Activated CD4-positive, alpha-beta T cell treated with anti-CD3 and anti-CD28 coated beads for 48 hours (primary cell): ENCODE measurements at places on chromosomes 16 and 17.

DNA sequence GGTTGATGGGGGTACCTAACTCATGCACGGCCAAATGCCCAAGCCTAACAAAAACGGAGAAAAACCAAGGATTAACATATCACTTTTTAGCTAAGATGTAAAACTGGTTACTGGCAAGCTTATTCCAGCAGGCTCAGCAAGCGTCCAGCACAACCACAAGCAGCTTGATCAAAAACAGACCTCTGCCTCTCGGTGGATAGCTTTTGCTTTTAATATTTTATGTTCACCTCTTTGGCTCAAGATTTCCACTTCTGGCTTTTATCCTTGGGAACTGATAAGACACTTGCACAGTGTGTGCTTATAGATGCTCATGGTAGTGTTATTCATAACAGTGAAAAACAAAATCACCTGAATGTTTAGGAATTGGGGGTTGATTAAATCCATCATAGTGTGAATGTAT, 206.9 kb upstream of the CACNG5 start:
- DNase-seq: no peak

DNA sequence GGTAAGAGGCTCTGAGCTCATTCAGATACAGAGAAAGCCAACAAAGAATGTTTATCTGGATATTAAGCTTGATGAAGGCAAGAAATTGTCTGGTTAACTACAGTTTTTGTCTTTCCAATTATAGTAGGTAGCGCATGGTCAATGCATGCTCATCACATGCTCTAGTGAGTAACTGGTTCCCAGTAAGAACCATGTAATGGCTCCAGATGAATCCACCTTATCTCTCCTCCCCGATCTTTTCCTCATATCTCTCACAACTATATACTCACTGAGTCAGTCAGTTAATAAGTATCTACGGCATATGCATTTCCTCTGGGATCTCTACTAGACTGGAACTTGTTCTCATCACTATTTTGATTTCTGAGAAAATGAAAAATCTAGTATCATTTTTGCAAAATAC, 340.7 kb upstream of the DYNLRB2 start:
- no peak for DNase-seq

DNA sequence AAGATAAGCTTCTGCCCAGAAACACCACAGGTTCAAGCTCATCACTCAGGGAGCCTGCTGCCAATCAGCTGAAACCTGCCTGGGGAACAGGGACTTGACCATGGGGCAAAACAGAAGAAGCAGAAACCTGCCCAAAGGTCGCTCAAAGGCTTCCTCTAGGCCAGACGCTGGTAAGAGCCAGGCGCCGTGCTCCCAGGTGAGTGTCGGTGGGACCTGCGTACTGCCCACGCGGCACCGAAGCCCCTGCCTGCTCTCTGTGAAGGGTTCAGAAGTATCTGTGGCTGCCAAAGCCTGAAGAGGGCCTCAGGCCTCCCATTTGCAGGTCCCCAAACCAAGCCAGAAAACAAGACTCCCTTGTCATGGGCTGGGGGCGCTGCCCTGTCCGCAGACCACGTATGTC, 10.4 kb downstream of the SGSH start:
- DNase-seq: no peak

GRCh38 chr17:1179818-1180742, at the start of gene ABR:
ABR (minus strand) TSS chr17:1179981; CDS start chr17:1179727, 254 bp downstream.
- peak; percentile 49 for DNase-seq

DNA sequence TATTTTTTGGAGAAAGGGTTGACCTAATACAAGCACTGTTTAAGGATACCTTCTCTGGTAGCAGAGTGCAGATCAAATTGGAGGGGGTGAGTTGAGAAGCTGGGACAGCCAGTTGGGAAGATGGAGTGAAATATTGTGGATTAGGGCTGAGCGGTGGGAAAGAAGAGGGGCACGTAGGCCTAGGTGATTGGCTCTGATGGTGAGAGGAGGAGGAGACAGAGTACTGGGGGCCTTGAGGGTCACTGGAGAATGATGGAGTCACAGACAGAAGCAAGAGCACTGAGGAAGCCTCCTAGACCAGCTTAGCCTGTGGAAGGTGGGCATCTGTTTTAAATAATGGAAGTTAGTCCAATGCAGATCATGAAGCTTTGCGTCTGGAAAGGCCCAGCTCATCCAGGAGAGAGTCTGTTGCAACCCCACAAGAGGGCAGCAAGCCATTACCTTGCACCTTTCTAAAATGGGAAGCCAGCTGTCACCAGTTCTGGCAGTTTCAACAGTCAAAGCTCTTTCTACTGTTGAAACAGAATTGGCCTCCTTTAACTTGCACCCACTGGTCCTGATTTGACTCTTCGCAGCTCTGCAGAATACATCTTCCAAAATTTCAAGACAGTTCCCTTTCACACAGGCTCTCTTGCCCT, 11.8 kb downstream of the SLC9A5 start:
- DNase-seq: peak; percentile 51

- DNase-seq: no peak
Observed at GRCh38 chr17:32100971-32101631, 41.2 kb upstream of the RHOT1 start.

DNA sequence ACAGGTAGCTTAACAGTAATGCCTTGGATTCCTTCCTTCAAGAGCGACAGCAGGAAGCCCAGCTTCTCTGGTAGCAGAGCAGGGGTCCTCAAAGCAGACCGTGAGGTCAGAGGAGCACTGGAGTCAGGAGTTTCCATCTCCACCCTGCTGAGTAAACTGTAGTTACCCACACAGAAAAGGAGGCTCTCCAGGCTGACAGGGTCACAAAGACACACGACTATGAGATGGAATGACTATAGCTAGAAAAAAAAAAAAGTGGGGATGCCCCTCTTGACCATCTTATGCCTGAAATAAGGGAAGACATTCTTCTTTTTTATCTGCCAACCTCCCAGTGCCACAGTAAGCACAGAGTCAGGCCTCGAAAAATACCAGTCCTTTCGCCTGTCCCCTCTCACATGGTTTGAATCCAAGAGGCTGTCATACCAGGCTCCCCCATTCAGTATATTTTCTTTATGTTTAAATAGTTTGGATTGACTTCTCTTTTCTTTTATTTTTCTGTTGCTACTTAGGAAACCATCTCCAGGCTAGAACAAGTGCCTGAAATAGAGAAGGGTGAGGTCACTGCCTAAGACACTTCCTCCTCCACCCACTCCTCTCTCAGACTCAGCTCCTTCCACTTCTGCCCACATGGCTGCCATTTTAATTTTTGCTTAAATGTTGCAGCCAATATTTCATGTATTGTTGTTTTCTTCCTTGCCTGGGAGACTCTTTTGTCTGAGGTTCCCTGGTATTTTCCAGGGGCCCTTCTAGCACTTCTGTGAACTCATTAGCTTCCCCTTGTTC, 707.4 kb downstream of the MAF start:
- DNase-seq: peak; percentile 34

DNA sequence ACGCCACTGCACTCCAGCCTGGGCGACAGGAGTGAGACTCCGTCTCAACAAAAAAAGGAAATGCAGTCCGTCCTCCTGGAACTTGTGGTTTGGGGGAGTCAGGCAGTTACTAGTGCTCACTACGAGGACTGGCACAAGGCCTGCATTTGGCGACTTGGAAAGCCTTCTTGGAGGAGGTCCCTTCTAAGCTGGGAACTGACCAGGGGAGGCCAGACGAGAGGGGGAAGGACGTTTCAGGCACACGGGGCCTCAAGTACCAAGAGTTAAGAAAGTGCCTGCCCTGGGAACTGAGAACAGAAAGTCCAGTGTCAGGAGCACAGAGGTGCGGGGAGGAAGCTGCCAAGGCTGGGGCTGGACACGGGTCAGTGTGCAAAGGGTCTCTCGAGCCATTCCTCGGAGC, 89.9 kb downstream of the ABR start:
- DNase-seq: no peak

DNA sequence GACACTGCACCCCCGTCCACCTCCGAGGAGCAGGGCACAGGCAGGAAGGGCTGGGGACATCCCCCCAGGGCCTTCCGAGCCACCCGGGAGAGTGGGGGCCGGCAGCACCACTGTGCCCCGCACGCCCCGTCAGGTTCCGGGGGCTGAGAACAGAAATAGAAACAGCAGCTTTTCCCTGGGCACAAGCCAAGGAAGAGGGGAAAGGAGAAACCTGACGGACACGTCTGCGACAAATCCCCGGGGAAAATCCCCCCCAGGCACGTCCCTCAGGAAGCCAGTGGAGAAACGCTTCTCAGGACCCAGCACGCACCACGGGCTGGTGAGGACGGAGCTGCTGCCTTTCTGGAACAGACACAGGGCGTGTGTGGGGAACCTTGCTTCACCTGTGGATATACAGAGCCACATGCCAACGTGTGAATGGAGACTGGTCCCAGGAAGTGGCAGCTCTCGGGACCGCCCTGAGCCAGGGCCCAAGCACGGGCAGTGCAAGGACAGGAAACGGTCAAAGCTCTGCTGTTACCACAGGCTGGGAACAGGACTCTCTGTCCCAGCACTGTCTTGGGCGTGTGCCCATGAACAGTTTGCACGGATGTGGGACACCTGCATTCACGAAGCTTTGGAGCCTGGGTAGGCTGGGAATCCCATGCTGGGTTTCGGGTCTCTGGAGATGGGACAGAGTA, 1.2 kb upstream of the TMEM204 start:
- no peak for DNase-seq

GRCh38 chr17:61221597-61222471, 177.8 kb upstream of the TBX2 start:
- DNase-seq: no peak

DNA sequence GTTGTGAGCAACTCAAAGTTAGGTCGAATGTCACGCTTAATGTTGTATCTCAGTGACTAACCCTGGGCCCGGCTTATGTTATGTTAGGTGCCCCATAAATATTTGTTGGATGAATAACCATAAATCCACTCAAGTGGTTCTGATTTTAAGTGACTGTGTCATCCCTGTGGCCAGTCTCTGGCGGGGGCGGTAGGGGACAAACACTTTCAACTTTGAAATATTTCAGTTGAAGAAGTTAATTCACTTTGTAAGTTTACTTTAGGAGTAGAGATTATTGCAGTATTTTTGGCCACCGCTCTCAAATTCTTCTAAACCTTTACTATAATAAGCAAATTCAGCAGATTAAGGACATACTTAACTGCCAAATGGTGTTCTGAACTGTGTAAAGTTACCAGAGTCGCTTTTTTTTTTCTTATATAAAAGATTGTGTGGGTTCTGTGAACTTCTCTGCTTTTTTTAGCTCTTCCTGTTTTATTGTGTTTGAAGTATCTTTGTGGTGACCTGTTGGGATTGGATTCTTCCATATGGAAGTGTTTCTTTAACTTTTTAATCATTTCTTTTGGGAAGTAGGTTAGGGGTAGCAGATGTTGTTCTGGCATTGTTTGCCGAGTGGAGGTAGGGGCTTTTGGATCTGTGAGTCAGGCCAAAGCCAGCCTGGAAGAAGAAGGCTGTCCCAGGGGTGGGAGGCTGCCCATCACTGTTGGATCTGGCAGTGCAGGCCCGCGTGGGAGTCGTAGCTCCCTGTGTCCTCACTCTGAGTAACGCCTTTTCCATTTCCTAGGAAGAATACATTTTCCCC, 61.4 kb upstream of the TBX2 start:
- no peak for DNase-seq

DNA sequence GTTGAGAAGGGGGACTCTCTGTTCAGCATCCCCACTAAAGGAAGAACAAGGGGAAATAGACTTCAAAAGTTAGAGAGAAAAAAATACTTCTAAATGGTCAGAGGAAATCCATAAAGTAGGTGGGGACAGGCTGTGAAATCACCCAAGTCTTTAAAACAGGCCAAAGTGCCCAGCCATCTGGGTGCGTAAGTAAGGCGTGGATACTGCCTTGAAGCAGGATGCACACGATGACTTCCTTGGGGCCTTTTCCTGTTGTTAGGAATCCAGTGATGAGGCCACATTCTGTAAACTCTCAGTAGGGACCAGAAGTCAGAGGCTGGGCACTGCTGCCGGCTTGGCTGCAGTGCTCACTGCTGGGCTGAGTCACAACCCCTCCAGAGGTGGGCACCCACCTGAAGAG, 9.2 kb downstream of the AXIN2 start:
- DNase-seq: no peak

GRCh38 chr17:1108765-1109605, 70.8 kb downstream of the ABR start:
- DNase-seq: peak; percentile 70

DNA sequence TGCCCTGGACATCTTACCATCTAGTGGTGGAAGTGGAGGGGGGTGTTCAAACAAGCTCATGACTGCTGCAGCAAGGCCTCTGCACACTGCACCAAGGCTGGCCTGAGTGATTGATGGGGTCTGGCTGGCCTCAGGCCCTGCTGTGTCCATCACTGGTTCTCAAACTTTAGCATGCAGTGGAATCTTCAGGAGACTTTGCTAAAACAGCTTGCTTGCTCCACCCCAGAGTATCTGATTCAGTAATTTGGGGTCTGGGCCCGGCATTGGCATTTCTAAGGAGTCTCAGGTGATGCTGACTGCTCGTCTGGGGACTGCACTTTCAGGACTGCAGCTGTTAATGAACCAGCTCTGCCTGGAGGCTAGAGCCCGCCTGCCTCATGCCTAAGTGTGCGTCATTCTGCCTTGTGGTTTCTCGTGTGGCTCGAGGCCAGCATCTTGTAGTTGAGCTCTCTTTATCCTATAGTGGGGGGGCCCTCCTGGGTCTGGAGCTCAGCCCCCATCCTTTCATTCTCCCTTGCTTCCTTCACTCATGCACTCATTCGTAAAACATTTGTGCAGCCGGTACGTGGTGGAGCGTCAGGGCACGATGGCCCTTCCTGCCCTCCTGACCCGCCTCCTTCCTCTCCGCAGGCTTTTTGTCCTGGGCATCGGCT, 4.1 kb downstream of the MGAT5B start:
- DNase-seq: peak; percentile 25

DNA sequence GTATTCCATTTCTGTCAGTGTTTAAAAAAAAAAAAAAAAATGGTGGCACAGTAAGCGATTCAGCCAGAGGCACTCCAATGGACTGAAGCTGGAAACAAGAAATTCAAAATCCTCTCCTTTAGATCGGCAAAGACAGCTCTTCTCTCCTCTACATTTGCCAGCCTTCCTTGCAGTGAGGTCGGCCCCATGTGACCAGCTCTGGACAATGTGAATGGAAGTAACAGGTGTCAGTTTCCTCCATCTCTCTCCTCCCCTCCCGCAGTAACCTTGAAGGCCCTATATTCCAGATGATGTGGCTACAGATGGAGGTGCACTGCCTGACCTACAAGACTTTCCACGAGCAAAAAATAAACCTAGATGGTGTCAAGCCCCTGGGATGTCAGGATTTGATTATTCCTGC, 15.0 kb downstream of the CUEDC1 start:
- DNase-seq: no peak

DNA sequence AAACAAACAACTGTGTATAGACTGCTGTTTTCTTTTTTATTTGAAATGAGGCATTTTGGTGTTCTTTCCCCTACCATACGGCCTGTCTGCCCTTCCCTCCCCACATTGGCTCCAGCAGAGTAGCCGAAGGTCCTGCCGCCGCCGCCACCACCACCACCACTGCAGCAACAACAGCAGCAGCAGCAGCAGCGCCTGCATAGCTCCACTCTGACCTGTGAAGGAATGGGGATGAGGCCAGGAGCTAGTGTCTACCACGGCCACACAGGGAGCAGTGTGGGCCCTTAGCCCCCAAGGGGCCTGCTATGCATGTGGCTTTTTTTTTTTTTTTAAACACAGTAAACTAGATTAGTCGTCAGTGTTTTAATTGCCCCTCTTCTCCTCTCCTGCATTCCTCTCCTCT, 5.6 kb upstream of the CDK5R1 start:
- DNase-seq: no peak

- DNase-seq: no peak
Observed at GRCh38 chr16:54211203-54211602, 75.4 kb downstream of the IRX3 start.
